ENCODE measurements at places on chromosomes 1 and 21.

- DNase-seq: peak; percentile 74
Measured at GRCh38 chr1:46477153-46477929, 12.3 kb upstream of the DMBX1 start.

DNA sequence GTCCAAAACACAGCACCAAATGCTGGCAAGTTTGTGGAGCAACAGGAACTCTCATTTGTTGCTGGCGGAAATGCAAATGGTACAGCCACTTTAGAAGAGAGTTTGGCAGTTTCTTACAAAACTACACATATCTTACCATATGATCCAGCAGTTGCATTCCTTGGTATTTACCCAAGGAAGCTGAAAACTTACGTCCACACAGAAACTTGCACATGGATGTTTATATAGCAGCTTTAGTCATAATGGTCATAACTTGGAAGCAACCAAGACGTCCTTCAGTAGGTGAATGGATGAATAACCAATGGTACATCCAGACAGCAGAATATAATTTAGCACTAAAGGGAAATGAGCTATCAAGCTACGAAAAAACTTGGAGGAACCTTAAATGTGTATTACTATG, 66.4 kb downstream of the MARK1 start:
- no peak for DNase-seq

DNA sequence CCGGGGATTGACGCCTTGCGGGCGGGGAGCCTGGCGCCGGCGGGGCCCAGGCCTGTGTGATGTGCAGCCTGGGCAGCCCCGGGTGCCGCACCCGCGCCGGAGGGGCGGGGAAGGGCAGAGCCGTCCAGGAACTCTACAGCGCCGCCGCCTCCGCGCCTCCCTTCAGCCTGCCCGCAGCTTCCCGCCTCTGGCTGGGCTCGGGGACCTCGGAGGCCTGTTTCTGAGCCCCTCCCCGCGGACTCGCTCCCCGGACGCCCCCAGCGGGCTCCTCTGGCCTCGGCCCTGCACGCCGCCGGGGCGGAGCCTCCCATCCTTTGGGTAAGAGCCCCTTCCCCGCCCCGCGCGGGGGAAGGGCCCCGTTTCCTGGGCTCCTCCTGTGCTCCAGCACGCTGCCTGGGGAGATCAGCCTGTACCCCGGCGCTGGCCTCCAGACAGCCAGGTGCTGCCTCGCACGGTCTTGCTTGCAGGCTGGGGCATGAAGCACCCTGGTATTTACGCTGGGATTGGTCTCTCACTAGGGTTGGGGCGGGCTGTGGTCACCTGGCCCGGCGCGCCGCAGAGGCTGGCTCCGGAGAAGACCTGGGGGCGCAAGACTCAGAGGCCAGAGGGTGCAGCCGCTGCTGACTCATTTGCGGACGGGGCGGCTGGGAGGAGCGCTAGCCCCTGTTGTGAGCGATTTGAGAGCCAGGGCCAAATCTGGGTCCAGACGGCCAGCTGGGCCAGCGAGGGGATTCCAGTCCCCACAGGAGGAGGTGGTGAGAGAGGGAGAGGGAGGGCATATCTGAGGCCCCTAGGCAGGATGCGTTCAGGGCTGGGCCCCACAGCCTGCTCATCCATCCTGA, 5.7 kb upstream of the ACOT11 start:
- peak; percentile 76 for DNase-seq

DNA sequence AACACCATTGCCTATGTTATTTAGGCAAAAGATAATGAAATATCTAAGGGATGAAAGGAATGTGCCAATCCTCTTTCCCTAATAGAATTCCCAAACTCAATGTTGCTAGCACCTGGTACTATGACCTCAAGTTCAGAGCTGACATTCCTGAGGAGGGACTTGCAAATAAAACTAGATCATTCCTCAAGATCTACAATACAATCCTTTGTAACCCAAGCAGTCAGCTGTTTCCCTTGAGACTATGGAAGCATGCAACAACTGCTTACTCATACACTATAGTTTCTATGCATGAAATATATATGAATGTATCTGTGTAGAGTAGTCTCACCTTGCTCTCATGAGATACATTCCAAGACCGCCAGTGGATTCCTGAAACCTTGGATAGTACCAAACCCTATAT, 65.0 kb downstream of the ABL2 start:
- no peak for DNase-seq

DNA sequence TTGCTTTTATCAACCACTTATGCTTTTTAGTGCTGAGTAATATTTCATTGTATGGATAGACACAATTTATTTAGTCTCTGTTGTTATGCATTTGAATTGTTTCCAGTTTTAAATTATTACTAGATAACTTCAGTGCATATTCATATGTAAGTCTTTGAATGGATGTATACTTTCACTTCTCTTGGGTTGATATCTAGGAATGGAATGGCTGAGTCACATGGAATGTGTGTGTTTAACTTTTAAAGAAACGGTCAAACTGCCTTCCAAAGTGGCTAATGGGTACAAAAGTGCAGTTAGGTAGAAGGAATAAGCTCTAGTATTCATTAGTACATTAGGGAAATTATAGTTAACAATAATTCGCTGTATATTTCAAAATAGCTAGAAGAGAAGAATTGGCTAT, 82.4 kb downstream of the NPHS2 start:
- DNase-seq: no peak

DNA sequence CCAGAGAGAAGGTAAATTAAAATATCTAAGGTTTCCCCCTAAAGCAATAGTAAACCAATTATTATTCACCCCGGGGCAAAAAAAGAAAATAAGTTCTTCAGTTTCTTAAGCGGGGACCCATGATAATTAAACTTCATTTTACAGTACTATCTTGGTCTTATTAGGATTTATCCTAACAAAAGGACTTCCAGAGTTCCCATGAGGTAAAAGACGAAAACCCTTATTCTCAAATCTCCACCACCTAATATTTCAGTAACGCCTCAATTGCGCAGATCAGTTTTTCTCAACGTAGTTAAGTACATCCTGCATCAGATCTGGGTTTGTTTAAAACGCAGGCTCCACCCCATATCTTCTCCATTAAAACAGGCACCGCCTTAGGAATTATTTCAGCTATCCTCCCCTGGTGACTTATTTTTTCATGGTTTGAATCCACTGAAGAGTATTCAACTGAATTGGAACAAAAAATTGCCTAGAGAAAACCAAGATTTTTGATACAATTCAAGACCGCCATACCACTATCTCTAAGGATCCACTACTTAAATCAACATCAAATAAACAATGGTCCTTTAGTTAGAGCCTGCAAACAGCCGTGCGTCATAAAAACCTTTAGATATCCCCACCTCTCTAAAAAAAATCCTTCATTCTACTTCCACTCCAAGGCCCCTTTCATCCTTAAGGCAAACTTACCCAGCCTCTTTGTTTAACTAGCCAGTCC, 1.7 kb downstream of the MCL1 start:
- DNase-seq: no peak

- no peak for DNase-seq
Measured at GRCh38 chr21:37562920-37563640, 196.5 kb downstream of the DYRK1A start.

GRCh38 chr1:176794897-176795508, 332.0 kb downstream of the PAPPA2 start:
- no peak for DNase-seq

GRCh38 chr1:210438928-210439841, 110.5 kb downstream of the HHAT start:
- no peak for DNase-seq

- no peak for DNase-seq
Measured at GRCh38 chr1:117672756-117673155, 66.9 kb downstream of the TENT5C start.

- no peak for DNase-seq
Measured at GRCh38 chr1:223792046-223792445, 53.7 kb downstream of the TP53BP2 start.

DNA sequence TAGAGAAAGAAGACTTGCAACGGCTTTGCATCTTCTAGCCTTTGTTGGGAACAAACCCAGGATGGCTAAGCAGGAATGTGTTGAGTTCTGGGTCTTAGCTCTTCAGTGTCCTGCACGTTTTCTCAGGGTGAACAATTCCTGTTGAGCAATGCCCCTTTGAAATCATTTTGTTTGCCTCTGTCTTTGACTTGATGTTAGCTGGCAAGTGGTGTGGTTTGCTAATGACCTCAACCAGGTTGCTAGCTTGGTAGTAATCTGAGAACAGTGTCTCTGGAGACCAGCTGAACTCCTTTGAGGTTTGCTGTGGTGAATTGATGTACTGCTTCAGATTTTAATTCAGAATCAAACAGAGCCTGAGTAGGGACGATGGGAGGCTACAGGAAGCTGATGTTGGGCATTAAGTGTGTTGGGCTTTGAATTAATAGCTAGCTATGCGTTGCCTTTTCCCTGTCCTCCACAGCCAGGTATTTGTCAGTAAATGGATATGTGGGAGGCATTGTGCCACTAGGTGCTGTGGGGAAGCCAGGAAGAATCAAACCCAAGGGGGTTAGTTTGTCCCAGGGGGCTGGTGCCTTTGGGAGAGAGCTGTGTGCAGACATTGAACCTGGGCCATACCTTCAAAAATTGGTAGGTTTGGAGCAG, 23.3 kb upstream of the SRSF10 start:
- no peak for DNase-seq

DNA sequence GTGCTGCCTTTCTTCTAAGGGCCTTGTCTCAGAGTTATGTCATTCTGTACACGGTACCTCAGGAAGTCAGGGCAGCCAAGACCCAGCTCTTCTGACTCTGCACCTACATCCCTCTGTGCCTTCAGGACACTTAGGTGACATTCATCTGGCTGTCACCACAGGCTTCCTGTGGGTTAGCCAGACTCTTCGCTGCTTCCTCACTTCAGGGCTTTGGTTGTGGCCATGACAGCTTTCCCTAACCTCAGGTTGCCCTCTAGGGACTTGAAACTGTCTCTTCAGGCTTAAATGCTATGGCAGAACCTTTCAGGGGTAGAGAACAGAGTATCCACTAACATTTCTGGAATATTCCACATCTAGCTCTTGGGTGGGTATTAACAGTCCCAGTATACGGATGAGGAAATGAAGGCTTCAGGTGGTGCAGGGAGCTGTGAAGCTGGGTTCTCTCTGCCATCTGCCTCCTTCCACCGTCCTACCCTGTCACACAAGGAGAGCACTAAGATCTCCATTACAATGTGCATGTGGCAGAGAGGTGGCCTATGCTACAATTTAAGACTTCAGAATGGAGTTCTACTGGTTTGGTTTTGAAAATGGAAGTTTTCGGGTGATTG, 9.9 kb downstream of the TSSK3 start:
- DNase-seq: no peak

GRCh38 chr1:165298203-165298820, 58.2 kb downstream of the LMX1A start:
- DNase-seq: no peak

DNA sequence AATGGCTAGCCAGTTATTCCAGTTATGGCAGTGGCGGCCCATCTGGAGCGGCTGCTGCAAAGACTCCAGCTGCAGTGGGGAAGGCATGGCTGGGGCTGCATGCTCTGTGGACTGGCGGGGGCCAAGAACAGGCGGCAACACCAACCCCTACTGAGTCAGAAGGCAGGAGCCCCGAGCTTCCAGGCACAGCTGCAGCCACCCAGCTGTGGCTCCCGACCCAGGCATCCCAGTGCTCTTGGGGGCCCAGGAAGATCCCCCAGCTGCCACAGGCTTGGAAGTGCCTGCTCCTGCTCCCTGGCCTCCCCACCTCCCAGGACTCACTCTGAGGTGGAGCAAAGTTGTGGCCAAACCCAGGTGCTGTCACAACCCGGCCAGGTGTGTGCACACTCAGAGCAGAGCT, 317.0 kb upstream of the RRP15 start:
- no peak for DNase-seq

GRCh38 chr1:116697548-116698243, 30.2 kb upstream of the IGSF3 start:
- DNase-seq: no peak

- no peak for DNase-seq
Measured at GRCh38 chr1:154813300-154813816, 56.7 kb downstream of the KCNN3 start.

GRCh38 chr1:228320394-228320793, 86.2 kb downstream of the TRIM11 start:
- no peak for DNase-seq

GRCh38 chr1:211287218-211287617, 28.1 kb downstream of the RCOR3 start:
- no peak for DNase-seq

DNA sequence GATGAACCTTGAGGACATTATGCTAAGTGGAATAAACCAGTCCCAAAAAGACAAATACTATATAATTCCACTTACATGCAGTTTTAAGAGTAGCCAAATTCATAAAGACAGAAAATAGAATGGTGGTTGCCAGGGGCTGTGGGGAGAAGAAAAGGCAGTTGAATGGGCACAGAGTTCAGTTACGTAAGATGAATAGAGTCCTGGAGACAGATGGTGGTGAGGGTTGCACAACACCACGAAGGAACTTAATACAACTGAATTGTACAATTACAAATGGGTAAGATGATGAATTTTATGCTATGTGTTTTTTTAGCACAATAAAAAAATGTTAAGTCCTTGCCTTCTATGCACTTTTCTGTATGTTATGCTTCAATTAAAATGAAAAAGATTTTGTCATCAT, 66.6 kb downstream of the CD34 start:
- DNase-seq: no peak

GRCh38 chr1:226342656-226343055, 33.7 kb upstream of the LIN9 start:
- DNase-seq: no peak

- DNase-seq: no peak
Measured at GRCh38 chr1:6509919-6510291, 18.4 kb upstream of the PLEKHG5 start.

DNA sequence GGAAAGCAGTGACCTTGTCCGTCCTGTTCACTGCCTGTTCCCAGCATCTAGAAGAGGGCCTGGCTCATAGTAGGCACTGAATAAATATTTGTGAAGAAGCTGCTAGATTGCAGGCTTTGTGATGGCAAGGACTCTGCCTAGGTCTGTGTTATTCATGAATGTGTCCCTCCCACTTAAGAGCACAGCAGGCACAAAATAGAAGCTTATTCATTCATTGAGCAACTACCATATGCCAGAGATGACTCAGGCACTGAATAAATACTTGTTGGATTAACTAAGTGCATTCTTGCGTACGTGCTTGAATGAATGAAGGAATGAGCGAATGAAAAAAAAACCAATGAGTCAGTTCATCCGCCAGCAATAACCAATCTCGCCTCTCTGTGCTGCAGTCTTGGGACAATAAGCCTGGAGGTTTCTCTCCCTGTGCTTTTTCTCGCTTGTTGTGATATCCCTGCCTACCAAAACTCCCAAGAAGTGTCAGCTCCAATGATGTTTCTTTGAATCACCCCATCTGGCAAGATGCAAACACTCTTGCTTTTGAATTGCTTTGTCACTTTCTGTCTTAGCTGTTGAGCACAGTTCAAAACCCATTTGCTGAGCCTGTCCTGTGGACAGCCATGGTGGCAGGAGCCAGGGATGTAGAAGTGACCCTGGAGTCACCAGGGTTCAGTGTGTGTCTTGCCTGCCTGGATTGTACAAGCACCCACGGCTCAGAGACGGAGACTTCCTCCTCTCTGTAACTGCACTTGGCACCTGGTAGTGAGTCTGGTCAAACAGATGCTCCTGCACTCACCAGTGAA, 143.9 kb downstream of the KAZN start:
- no peak for DNase-seq

- peak; percentile 80 for DNase-seq
Measured at GRCh38 chr1:156126630-156127534, 12.4 kb downstream of the LMNA start.

- DNase-seq: no peak
Measured at GRCh38 chr1:22876359-22877111, 96.1 kb downstream of the LACTBL1 start.

- DNase-seq: no peak
Measured at GRCh38 chr1:180912801-180913565, at the start of gene KIAA1614. KIAA1614 (plus strand) TSS chr1:180912897; CDS start chr1:180913244, 347 bp downstream.

Data from CD4-positive, CD25-positive, alpha-beta regulatory T cell (primary cell).